ENCODE measurements at places on chromosomes 5 and 9.

DNA sequence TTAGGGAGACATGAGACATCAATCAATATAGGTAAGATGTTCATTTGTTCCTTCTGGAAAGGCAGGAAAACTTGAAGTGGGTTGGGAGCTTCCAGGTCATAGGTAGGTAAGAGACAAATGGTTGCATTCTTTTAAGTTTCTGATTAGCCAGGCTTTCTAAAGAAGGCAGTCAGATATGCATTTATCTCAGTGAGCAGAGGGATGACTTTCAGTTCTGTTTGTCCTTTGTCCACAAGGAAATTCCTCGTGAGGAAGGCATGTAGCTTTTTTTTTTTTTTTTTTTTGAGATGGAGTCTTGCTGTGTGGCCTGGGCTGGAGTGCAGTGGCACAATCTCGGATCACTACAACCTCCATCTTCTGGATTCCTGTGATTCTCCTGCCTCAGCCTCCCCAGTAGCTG is 155.3 kb upstream of the ABCA1 start:
- DNase-seq, result no peak

DNA sequence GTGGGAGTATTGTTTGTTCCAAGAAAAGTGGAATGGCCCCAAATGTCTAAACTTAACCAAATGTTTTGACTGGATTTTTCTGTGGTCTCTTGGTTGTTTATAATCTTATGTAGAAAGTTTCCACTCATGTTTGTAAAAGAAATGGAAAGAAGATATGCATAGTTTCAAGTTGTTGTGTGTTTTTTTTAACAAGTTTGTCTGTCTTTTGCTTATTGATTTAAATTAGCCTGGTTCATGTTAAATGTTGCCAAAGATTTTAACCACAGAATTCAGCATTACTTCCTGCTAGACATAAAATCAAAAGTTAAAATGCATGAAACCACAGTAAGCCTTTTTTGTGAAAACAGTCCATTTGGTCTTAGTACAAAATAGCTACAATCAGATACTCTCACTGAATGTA is 14.0 kb downstream of the PPWD1 start:
- no peak for DNase-seq

DNA sequence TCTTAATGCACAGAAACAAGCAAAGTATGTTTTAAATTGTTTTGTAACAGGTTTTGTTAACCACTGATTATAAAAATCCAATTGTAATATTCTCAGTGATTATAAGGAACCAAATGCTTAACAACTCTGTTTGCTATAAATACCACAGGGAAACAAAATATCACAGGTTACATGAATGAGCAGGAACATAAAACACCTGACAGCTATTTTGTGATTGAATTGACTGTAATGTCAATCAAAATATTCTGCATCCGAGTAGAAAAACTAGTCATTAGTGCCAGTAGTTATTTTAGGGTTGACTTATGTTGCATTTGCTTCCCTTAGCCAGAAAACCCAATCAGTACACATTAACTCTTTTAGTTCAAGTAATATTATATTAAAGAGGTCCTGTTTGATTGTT is 1707.8 kb upstream of the ACO1 start:
- no peak for DNase-seq

DNA sequence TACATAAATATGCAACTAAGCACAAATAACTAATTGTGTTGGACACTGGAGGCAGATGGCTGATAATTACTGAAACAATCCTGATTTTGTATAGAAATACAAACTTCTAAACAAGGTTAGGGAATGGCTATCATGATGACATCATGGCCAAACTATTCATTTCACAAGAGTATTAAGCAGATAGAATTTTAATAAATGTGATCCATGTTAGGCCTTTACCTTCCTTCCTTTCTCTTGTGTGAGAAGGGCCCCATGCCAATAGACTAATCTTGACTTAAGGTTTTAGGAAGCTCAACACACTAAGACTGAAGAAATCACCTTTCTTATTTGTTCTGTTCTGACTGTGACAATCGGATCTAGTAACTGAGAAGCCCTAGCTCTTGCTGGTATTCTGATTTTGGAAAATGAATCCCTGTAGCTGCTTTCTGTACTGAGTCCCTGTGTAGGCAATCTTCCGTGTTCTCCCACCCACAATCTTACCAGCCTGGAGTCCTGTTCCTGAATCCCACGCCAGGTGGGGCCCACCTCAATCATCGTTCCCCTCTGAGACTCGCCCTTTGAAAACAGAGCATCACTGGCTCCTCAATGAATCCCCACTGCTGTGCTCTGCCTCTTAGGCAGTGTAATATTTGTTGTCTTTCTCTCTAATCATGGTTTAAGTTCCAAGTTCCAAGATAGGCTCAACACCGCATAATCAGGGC is 168.7 kb upstream of the GNA14 start:
- no peak for DNase-seq

- DNase-seq, result no peak
These were observed 150.4 kb upstream of the ERCC6L2 start for GRCh38 chr9:95725045-95725444.

- no peak for DNase-seq
These were observed 507.4 kb downstream of the KDM4C start for GRCh38 chr9:7265181-7265580.

GRCh38 chr5:172766287-172767108 is 4.5 kb downstream of the DUSP1 start:
- DNase-seq, result no peak

- no peak for DNase-seq
These were observed 260.8 kb upstream of the TNC start for GRCh38 chr9:115378758-115379157.

GRCh38 chr9:88085476-88085875 is 52.8 kb downstream of the SPATA31C2 start:
- no peak for DNase-seq

DNA sequence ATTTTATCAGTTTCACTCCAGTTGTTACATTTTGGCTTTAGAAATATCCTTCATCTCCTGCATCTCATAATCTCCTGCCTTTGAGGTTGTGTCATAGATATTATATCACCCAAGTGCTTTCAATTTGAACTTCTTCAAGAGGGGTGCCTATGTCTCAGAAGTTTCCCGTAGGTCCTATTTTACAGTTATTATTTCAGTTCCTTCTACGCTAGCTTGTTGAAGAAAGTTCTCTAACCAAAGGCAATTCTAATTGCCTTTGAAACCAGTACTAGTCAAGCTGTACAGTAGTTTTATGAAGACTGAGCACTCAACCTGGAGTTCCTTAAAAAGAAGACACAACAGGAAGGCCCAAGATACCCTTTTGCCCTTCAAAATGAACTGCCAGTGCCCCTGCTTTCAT is 116.4 kb downstream of the ZCCHC7 start:
- no peak for DNase-seq

DNA sequence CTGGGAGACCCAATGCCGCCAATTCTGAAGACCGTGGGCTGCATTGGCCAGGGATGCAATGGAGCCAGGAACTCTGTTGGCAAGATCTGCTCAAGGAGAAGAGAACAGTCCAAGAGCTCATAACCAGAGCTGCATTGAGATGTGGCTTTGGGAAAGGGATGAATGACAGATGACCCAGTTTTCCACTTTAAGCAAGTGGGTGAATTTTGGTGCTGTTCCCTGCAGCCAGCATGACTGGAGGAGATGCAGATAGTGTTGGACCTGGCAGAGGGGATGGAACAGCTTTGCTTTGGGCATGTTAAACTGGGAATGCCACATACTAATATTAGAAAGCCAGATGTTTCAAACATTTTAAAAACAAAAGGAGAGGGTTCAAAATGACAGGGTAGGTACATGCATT is 143.1 kb downstream of the FSTL4 start:
- no peak for DNase-seq

DNA sequence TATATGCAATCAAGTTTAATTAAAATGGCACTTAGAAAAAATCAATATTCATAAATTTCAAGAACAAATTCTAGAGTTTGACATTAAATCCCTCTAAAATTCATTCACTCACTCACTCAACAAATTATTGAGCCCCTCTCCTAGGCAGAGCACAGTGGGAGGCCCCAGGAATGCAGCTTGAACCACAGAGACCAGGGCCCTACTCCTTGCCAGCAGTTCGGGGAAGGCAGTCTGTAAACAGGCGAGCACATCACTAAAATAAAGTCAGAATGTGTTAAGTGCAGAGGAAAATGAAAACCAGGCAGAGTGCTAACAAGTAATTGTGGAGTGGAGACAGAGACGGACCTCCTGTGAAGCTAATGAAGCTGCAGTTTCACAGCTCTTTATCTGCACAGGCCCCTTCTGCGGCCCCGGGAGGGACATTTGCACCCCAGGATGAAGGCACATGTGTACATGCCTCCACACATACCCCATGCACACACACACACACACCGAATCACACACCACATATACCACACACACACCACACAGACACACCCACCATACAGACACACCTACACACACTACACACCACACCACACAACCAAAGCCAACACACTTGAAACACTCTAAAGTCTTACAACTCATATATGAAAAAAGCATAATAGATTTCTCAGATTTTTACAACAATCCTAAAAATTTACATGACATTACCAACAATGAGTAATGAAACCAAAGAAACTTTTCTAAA is 40.5 kb downstream of the BHMT start:
- DNase-seq, result no peak

GRCh38 chr9:123315635-123316034 is 40.4 kb upstream of the CRB2 start:
- DNase-seq, result no peak

GRCh38 chr9:78437806-78438205 is 140.9 kb downstream of the PSAT1 start:
- DNase-seq, result no peak

DNA sequence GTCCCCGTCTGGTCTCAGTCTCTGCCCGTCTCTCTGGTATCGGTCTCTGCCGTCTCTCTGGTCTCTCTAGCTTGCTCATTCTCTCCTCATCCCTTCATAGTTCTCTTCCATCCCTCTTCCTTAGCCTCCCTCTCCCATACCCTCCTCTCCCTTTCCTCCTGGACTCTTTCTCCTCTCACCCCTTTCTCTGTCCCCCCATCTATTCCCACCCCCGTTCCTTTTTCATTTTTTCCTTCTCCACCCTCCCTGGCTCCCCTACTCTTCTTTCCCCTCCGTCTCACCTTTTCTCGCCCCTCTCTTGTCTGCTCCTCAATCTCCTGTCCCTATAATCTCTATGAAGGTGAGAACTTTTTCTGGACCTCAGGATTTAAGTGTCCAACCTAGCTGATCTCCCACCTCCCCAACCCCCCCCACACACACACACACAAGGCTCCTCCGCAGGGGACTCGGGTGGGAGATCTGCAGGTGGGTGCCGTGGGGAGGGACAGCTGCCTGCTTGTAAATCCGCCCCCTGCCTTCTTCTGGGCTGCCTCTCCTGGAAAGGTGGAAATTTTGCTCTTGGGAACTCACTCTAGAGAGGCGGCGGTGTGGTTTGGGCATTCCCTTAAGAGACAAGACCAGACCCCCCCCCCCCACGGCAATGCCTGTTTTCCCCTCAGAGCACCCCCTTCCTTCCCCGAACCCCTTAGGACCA is 953 bp downstream of the UBE2QL1 start:
- DNase-seq, result no peak

GRCh38 chr5:165196961-165197360 is 1691.5 kb downstream of the MAT2B start:
- DNase-seq, result no peak

DNA sequence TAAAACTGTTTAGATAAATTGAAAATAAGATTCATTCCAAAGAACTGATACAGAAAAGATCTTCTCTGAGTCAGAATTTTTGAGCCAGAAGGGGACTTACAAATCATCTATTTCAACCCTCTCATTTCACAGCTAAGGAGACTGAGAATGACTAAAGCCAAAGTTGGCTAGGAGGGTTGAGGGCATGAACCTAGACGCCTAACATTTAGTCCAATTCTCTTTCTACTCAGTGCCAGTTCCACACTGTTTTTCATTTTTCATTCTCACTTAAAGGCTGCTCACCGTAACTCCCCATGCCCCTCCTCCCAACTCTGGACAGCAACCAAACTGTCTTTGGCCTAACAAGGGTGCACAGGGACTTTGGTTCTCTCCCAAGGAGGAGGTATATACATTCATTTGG is 364.0 kb downstream of the NDUFS4 start:
- no peak for DNase-seq

DNA sequence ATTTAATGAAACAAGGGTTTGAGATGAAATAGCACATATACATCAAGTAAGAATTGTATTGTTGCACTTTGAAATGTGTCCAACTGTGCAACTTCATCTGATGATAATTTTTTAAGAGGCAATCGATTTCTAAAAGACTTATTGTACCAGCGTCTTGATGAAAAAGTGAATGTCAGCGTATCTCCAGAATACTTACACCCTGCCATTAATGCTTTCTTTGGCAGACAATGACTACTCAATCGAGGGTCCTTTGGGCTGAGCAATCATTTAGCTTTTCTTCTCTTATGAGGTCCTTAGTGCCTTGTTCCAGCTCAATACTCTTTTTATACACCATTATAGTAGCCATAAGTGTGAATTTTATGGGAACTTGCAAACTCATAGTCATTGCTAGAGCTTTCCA is 4.7 kb downstream of the TLE1 start:
- no peak for DNase-seq

GRCh38 chr5:114305402-114306207 is 56.3 kb upstream of the KCNN2 start:
- no peak for DNase-seq

- DNase-seq, result no peak
These were observed 518.9 kb downstream of the PRELID2 start for GRCh38 chr5:145316282-145316681.

GRCh38 chr5:142009886-142010285 is 2.9 kb downstream of the GNPDA1 start:
- DNase-seq, result no peak

DNA sequence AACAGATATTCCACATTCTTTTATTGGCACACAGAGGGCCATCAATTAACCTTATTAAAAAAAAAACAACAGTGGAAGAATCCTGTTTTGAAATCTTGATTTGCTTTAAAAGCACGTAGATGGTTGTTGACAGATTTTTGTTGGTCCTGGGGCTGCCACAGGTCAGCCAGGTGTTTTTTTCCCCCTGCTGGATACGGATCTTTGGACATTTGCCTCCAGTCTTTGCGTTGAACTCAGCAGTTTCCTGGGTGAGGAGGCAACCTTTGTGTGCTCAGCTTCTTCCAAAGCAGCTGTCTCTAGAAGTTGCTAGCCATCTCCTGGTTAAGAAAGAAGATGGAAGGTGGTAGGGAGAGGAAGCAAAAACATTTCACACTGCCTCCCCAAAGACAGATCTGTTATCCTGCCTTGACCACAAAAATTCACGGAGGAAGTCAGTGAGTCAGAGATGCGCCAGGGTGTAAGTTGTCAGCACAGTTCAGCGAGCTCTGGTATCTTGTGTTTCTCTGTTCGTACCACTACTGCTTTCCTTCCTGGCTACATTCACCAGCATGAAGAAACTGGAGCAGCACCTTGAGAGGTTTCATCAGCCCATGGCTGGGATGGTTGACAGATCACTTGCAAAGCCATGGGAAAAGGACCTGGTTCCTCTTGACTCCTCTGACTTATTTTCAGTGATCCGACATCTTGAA is 207.3 kb downstream of the ARHGAP26 start:
- peak; percentile 11 for DNase-seq

- DNase-seq, result no peak
These were observed 135.9 kb upstream of the RAD23B start for GRCh38 chr9:107147134-107147533.

All from stimulated activated CD4-positive, alpha-beta T cell treated with anti-CD3 and anti-CD28 coated beads, Interleukin-1b, Interleukin-23, amount 100 ng/mL, for 1 hour (primary cell).